ENCODE measurements at places on chromosomes 7 and 10. TPM values are rescaled to one million over a fixed set of nuclear protein-coding genes. Genes with fewer than 3 reads are reported as not detected.

GRCh38 chr10:27529010-27529783 lies 25.1 kb downstream of the RAB18 start:
- DNase-seq: no peak

TCF7L2 gene
- 4.7 TPM for total RNA-seq

GRCh38 chr10:44981172-44982113 lies 2.8 kb upstream of the DEPP1 start:
- DNase-seq: peak; percentile 89

- no peak for DNase-seq
Observed at GRCh38 chr7:3710531-3710930, 409.5 kb downstream of the SDK1 start.

GRCh38 chr10:61632057-61632670 lies 30.6 kb upstream of the CABCOCO1 start:
- no peak for DNase-seq

DNA sequence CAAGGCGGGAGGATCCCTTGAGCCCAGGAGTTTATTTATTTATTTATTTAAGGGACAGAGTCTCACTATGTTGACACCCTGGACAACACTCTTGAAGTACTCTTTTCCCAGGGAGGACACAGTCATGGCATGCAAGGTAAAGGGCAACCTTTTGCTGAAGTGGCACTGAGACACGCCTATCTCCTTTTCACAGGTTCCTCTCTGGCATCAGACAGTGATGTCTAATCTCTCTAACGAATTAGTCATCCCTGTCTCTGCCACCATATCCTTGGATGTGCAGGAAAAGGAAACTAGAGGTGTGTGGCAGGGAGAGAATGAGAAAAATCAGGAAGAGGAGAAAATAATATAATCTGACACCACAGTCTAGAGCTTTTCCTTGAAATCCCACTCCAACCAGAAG lies 19.5 kb downstream of the CPVL start:
- DNase-seq: no peak

PRSS2 gene
- not detected for total RNA-seq

- no peak for DNase-seq
Observed at GRCh38 chr7:17289074-17289645, 9.3 kb upstream of the AHR start.

DNA sequence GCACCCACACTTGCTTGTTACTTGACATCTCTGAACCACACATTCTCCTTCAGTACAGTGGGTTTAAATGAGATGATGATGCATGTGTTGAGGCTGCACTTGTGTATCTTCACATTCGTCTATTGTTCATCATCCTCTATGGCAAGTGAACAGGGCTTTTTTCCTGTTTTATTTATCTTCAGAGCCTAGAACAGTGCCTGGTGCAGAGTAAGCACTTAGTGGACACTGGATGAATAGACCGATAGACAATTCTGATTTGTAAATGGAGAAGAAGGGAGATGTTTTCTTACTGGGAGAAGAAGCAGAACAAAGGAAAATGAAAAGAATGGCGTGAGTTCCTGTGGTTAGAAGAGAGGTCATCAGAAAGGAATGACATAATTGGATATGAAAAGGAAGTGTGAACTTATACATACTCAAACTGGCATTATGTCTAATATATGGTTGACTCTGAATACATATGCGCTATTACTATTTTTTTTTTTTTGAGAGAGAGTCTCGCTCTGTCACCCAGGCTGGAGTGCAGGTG lies 99.7 kb downstream of the AVL9 start:
- no peak for DNase-seq

FRAT2 gene
- 8.1 TPM for total RNA-seq

GALNT11 gene
- 29.4 TPM for total RNA-seq

PRPS1L1 gene
- not detected for total RNA-seq

NEBL gene
- total RNA-seq: 0.32 TPM

GRCh38 chr10:60834401-60834800 lies 56.1 kb downstream of the CDK1 start:
- no peak for DNase-seq

- no peak for DNase-seq
Observed at GRCh38 chr10:71696628-71697326, 22.8 kb downstream of the C10orf105 start.

CAMK2G gene
- total RNA-seq: 18.6 TPM

GRCh38 chr7:141012696-141013344 lies 1.9 kb downstream of the MRPS33 start:
- DNase-seq: peak; percentile 42

NRAP gene
- not detected for total RNA-seq
